EH (cell line): ENCODE measurements at places on chromosomes 13 and 19.

- peak; percentile 60 for DNase-seq
These were observed 40.6 kb upstream of the DGKH start for GRCh38 chr13:42007844-42008243.

GRCh38 chr13:101728021-101728420 lies 275.5 kb downstream of the ITGBL1 start:
- no peak for DNase-seq

DNA sequence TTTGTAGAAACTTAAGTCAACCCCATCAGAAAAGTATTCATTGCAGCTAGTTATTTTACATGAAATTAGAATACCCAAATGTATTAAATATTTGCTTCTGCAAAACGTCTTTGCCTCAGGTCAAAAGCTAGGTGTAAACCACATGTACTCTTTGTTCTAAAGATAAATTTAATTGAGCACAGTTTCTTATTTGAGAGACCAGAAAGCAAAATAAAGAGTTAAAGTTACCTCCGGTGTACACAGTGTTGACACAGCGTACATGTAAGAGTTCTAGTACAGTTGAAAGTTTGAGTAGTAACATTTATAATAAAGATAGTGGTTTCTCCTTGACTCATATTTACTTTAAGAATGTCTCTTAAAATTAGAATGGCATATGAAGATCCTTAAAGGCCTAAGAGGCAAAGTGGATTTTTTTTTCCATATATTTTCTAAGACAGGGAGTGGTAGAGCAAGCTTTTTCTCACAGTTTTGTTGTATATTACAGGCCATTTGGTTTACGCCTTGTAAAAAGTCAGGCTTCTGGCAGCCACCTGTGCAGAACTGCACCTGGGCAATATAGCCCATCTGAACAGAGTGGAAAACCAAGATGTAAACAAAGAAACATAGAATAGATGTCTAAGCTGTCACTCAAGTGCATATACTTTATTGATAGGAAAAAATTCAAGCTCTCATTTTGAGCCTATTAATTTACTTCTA lies 2.9 kb downstream of the LRCH1 start:
- no peak for DNase-seq

- no peak for DNase-seq
These were observed 33.0 kb downstream of the SERP2 start for GRCh38 chr13:44406617-44407016.

DNA sequence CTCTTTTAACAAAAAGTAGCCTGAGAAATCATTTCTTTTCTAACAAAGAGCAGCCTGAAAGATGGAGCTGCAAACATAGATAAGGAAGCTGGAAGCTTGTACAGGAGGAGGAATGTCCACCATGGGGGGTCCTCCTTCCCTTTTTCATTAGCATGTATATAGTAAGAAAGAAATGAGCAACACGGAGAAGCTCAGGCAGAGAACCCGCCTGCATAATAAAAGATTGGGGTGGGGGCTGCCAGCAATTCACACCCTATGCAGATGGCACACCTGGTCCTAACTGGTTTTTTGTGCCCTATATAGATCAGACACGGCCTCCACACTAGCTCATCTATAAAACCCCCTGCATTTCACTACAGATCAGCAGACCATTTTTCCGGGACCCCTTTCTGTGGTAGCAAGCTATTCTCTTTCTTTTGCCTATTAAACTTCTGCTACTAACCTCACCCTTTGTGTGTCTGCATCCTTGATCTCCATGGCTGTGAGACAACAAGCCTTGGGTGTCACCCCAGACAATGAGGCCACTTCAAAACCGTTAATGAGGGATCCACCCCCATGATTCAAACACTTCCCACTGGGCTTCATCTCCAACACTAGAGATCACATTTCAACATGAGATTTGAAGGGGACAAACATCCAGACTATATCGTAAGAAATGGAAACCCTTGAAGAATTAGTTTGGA lies 167.5 kb upstream of the FREM2 start:
- no peak for DNase-seq

DNA sequence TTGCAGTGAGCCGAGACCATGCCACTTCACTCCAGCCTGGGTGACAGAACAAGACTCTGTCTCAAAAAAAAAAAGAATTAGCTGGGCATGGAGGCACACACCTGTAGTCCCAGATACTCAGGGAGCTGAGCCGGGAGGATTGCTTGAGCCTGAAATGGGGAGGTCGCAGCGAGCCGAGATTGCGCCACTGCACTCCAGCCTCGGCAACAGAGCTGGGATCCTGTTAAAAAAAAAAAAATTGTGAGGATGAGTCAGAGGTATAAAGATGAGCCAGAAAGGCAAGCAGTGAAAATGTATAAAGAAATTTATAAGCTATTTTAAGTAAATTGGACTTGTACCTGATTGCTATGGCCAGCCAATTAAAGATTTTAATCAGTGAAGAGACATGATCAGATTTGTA lies 21.1 kb downstream of the KBTBD6 start:
- peak; percentile 41 for DNase-seq

- DNase-seq: peak; percentile 43
These were observed at the start of gene CELF5 for GRCh38 chr19:3224346-3225168. Gene CELF5 (plus strand): TSS chr19:3224661. CDS start chr19:3224740, 79 bp downstream.

DNA sequence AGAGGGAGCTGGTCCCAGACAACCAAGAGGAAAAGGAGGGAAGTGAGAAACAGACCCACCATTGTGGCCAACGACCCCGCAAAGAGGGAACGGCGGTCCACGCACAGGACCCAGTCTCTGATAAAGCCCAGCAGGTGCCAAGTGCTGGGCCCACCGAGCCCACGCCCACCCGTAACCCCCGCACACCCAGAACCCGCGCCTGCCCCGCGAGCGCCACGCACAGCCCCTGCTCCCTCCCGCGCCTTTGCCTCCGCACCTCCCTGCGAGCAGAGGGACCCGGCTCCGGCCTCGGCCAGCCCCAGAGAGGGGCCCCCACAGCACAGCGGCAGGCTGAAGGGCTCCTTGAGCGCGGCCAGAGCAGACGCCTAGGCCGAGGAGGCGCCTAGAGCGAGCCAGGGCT lies 1192.2 kb downstream of the PCDH17 start:
- DNase-seq: no peak

DNA sequence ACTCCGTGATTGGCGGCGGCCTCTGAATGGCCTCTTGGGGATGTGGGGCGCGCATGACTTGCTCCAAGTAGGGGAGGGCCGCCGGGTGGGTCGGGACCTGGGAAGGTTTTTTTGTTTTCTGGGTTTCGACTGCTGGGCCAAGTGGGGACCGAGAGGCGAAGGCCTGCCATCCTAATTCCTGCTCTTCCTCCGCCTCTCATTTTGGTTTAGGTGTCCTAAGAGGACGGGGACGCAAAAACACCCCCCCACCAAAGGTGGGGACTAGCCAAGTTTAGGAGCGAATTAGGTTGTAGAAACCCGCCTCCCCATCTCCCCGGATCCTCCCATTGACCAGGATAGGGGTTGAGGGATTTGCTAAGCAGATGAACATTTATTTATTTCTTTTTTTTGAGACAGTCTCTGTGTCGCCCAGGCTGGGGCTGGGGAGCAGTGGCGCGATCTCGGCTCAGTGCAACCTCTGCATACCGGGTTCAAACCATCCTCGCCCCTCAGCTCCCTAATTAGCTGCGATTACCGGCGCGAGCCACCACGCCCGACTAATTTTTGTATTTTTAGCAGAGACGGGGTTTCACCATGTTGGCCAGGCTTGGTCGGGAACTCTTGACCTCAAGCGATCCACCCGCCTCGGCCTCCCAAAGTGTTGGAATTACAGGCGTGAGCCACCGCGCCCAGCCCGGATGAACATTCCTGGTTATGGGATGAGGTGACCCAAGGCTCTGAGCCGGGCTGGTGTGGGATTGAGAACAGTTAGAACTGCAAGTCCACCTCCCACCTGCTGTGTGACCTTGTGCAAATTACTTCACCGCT lies 838 bp downstream of the PPP2R1A start:
- peak; percentile 66 for DNase-seq

DNA sequence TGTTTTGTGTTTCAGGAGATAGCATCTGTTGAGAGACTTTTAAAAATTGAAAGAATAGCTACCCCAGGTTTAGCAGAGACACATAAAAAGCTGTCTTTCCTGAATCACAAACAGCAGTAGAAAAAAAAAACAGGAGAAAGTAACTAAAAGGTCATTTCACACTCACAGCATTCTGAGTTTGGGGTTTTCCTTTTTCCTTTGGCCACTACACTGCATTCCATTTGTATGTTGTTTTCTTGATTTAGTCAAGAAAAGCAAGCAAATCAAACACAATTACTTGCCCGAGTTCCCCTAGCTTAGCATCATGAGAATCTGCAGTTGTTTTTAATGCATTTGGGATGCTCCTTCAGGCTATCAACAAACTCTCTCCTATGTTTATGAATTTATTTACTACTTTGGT lies 161.0 kb downstream of the KCTD12 start:
- peak; percentile 66 for DNase-seq

GRCh38 chr13:50248516-50249143 lies 233.4 kb downstream of the KCNRG start:
- no peak for DNase-seq

DNA sequence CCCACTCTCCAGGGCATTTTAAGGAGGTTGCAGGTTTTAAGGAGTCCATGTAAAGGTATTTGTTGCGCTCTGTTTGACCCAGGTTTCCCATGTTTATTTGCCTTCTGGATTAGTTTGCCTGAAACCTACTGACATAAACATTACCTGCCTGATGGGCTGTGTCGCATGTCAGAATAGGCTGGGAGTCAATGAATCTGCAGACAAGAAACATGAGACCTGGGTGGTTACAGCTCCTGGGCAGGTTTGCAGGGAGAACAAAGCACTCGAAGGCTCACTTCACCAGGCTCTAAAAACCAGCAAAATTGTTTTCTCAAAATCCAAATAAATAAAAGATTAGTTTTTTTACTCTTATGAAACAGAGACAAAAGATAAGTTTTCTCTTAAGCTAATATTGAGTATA lies 114.4 kb upstream of the SERTM1 start:
- no peak for DNase-seq

DNA sequence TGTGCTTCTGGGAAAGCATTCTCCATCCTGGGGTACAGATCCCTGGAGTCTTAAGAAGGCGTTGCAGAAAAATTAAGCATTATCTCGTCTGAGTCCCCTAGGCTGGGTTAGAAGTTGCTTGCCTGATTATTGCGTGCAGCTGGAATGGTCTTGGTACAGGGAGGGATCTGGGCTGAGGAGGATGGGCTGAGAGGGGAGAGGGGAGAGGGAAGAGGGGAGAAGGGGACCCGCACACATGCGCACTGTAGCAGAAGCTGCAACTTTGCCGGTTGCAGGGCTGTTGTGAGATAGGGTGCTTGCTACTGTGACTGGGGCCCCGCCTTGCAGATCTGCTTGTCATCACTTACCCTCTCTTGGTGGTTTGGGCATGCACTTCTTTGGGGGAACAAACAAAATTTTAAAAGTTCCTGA lies 316.8 kb downstream of the DLEU7 start:
- no peak for DNase-seq

DNA sequence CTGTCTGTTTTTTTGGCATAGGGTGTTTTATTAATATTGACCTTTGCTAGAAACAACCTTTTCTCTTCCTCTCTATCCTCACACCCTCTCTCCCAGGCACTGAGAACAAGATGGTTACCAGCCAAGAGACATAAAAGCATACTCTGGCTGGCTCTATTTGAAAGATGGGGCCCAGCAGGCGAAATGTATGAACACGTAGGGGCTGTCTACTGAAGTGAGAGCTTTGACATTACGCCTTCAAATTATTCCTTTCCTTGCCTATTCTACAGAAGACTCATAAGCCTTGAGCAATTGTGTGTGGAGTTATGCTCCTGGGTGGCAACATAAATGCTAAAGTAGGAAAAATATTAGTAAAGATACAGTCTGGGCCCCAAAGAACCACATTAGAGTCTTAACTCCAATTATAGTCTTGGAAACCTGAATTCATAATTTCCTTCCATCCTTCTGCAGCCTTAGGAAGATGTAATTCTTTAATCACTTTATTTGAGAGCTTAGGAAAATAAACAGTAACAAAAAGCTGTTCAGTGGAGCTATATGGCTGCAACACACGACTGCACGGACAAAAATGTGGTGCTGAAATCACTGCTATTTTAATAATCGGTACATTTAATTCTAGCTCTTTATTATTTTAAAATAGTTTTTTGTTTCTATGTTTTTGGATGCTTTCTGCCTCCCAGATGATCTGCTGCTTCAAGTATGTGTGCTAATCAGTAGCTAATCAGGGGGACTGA lies 122.3 kb upstream of the RNF113B start:
- peak; percentile 61 for DNase-seq

DNA sequence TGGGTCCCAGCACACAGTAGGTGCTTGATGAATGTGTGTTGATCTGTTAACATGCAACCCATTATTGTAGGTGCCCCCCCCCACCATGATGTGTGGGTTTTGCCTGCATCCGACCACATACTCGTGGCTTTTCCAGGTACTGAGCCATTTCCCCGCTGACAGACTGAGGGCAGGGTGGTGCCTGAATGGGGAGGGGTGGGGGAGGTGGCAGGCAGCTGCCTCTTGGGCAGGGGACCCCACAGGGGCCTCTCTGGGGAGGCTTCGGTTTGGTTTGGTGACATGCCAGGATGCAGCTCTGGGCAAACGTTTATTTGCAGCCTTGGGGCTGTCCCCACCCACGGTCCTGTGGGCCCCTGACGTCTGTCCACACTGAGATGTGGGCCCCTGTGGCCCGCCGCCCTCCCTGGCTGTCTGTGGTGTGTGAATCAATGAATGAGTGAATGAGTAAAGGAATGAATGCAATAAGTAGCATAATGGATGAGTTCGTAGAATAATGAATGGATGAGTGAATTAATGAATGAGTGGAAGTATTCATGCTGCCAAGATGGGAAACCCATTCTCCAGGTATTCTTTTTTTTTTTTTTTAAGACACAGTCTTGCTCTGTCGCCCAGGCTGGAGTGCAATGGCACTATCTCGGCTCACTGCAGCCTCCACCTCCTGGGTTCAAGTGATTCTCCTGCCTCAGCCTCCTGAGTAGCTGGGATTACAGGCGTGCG lies 9.0 kb upstream of the JUND start:
- DNase-seq: no peak

DNA sequence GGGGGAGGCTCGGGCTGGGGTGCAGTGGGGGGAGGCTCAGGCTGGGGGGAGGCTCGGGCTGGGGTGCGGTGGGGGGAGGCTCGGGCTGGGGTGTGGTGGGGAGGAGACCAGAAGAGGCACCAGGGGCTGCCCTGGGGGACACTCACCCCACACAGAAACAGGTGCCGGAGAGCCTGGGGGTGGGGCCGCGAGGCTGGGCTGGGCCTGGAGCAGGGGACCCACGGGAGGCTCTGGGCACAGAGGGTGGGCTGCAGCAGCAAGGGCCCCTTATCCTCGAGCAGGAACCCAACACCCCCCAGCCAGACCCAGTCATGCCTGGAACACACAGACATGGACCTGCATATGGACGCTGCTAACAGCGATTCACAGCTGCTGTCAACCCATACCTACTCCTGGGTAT lies 34.3 kb downstream of the GPX4 start:
- no peak for DNase-seq

- DNase-seq: peak; percentile 97
These were observed 43.6 kb downstream of the ARHGAP35 start for GRCh38 chr19:46904114-46905060.

- DNase-seq: no peak
These were observed 257.9 kb downstream of the COG6 start for GRCh38 chr13:39913339-39913738.
